ENCODE measurements at places on chromosomes 6 and 20. TPM values are rescaled to one million over a fixed set of nuclear protein-coding genes. Genes with fewer than 3 reads are reported as not detected.

The CALHM4 gene
- not detected for total RNA-seq

The VNN1 gene
- 5.4 TPM for total RNA-seq

The PTCRA gene
- not detected for total RNA-seq

The RPP40 gene
- total RNA-seq, result 13.4 TPM

The PRPH2 gene
- total RNA-seq, result 1.3 TPM

The SLC26A8 gene
- not detected for total RNA-seq

The CRISP3 gene
- total RNA-seq, result 23.5 TPM

Measured in esophagus squamous epithelium (tissue), 5 donors.